T1000 (cell line): ENCODE measurements at places on chromosomes 3 and 15.

GRCh38 chr15:45454814-45455213 lies 67.7 kb downstream of the SLC30A4 start:
- peak; percentile 74 for DNase-seq

DNA sequence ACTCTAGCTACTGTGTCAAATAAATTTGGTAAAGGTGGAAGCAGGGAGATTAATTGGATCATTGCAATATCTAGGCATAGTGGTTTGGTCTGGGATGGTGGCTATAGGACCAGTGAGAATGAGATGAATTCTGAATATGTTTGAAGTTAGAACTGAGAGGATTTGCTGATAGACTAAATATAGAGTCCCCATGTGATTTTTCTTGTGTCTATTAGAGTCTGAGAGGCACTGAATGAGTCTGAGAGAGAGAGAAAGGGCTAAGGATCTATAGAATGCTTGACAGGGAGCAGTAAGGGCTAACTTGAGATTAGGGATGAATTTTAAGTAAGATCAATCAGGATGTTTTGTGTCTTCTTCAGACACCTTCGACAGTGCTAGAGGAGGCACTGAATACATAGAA lies 77.9 kb upstream of the CHL1 start:
- no peak for DNase-seq

DNA sequence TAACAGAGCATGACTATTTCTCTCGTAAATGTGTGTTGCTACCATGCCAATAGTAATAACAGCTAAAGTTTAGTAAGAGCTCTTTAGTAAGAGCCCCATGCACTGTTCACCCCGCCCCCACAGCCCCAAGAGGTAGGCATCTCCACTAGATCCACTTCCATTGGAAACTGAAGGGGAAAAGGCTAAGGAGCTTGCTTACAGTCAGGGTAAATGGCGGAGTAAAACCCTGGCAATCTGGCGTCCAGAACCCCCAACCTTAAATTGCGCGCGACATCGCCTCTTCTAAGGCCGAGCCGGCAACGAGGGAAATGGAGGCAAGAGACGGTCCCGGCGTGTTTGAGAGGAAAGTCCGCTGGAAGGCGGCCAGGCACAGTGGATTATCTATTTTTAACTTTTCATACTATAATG lies 654 bp upstream of the C3orf38 start:
- no peak for DNase-seq

DNA sequence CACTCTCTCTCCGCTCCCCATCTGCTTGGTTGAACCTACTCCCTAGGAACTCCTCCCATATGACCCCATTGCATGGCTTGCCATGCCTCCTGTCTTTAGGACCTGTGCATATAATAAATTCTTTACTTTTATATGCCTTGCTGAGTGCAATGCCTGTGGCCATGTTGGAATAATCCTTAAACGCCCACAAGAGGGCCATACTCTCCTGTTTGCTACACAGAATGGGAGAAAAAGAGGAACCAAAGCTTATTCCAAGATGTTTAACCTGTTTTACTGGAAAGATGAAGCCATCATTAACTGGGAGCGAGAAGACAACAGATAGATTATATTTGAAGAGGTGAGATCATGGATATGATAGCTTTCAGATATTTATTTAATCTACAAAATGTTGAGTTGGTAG lies 1097.8 kb downstream of the NAALADL2 start:
- DNase-seq, result no peak

DNA sequence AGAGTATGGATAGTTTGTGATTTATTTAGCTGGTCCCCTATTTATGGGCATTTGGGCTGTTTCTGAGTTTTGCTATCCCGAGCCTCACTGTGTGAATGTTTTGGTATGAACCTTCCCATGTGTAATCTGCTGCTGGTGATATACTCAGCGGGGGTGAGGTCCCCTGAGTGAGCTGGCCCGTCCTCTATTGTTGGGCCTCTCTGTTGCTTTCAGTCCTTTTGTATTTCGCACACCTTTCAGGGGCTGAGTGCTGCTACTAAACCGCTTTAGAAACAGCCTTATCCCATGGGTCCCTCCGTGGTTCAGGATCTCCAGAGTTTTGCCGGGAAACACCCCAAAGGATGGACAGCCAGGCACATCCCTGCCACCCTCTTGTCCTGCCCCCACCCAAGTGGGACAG lies 94.5 kb downstream of the WNT7A start:
- DNase-seq, result no peak

DNA sequence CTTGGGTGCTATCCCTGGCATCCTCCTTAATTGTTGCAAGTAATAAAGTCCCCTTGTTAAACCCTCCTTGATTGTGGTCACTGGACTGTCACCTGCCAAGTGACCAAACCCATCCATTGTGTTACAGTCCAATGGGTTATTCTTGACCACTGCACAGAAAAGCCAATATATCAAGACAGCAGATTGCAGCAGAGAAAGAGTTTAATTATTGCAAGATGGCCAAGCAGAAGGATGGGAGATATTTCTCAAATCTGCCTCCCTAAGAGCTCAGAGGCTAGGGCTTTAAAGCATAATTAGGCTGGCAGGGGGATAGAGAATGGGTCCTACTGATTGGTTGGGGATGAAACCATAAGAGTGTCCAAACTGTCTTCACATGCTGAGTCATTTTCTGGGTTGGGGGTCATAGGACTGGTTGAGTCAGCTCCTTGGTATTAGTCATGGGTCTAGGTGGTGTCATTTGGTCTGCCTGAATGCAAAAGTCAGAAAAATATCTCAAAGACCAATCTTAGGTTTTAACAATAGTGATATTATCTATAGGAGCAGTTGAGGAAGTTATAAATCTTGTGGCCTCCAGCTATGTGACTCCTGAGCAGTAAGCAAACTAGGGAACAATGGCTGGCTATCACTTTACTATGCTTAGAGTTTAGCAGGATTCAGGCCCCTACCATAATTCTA lies 19.1 kb upstream of the XYLB start:
- DNase-seq, result peak; percentile 71

DNA sequence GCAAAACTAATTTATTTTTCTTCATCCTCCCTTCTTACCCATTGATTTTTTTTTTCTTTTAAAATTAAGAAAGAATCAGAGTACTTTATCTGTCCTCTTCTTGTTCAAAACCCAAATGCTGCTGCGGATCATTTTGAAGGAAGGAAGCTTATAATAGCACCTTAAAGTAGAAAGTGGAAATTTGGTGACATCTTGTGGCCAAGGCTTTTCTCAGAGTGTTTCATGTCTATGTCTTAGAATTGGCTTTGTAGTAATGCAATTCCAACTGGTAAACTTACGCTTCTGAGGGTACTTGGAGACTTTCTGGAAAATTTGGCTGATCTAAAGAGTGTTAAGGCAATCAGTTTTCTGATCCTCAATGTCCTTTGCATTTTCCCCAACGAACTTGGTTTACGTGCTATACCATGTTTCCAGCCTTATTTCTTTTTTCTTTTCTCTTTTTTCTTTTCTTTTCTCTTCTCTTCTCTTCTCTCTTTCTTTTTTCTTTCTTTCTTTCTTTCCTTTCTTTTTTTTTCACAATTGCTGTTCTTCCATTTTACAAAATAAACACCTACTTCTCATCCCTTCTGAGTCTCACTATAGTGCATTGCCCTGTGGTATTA lies 30.7 kb downstream of the C3orf38 start:
- DNase-seq, result no peak

GRCh38 chr3:138227650-138228049 lies 40.5 kb downstream of the ARMC8 start:
- DNase-seq, result no peak

- DNase-seq, result no peak
Measured at GRCh38 chr3:98766924-98767323, 3.8 kb downstream of the ST3GAL6 start.
